ENCODE measurements at places on chromosomes 7 and 10. TPM values are rescaled to one million over a fixed set of nuclear protein-coding genes. Genes with fewer than 3 reads are reported as not detected.

Gene CAMK2B
- 0.02 TPM for total RNA-seq

- DNase-seq, result peak; percentile 76
These were observed 94.9 kb upstream of the KCNIP2 start for GRCh38 chr10:101938305-101939007.

GRCh38 chr7:88219781-88220747 is at the start of gene SRI:
Gene SRI (minus strand): TSS chr7:88220038. CDS start chr7:88220026, 12 bp downstream.
- peak; percentile 79 for DNase-seq

GRCh38 chr10:113103131-113103840 is 153.2 kb downstream of the TCF7L2 start:
- DNase-seq, result no peak

Gene CTAGE15
- total RNA-seq, result not detected

Gene UPK3BL2
- 4.7 TPM for total RNA-seq

- DNase-seq, result no peak
These were observed 21.2 kb upstream of the MINDY3 start for GRCh38 chr10:15881542-15881941.

DNA sequence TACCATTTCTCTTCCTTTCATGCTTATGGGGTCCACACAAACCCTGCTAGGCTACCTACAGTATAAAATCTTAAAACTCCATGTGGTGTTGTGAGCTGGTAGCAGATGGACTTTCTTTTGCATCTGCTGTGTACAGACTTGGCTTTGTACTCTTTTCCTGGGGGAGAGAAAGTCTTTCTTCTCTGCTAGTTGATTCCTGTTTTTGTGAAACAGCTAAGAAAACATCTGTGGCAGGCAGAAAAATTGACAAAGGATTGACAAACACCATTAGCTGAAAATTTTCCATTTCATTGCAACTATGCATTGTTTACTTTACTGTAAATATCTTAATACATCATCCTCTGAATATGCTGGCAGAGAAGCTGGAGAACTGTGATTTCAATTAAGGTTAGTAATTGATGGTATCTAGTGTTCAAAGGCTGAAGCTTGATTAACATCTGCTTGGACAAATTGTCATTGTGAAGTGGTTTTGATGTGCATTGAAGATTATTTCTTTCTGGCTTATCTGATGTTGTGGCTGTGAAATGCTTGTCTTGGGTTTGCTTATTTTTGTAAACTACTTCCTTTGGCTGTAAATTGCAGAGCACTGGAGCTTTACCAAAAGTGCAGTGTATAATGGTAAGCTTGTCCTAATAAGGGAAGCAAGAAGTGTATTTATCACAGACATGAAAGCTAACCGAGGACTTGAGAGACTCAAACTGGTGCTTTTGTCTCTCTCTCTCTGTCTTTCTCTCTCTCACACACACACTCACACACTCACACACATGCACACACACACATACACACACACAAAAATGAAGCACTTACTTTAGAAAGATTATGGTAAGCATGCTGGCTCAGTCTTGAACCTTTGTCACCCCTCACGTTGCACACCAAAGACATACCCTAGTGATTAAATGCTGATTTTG is at the start of gene FOXP2:
Gene FOXP2 (plus strand): TSS at position 660 of the 908 bp plus-strand sequence. CDS start 11,697 bp downstream, outside the sequence.
- DNase-seq, result no peak

- peak; percentile 52 for DNase-seq
These were observed 957.2 kb upstream of the GHITM start for GRCh38 chr10:83182076-83182475.

Gene IPMK
- 3.1 TPM for total RNA-seq

GRCh38 chr7:52959878-52960660 is 75.4 kb upstream of the POM121L12 start:
- DNase-seq, result no peak

GRCh38 chr7:51665045-51665780 is 348.6 kb upstream of the COBL start:
- DNase-seq, result peak; percentile 46

DNA sequence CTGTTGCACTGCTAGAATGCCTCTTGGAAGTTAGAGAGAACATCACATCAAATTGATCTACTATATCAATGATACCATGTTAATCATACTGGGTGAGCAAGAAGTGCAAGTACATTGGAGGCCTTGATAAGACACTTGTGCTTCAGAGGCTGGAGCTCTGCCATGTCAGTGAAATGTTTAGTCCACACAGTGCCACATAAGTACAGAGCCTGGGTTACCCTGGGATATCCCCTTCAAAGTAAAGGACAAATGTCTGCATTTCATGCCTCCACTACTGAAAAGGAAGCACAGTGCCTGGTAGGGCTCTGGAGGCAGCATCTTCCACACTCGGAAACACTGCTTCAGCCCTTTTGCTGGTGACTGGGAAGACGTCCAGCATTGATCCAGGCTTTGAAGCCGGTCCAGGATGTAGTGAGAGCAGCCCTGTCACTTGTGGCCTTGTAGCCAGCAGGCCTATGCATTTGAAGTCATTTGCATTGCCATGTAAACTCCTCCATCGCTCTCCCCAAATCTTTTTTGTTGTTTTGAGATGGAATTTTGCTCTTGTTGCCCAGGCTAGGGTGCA is 15.7 kb upstream of the STN1 start:
- DNase-seq, result no peak

GRCh38 chr10:7206412-7207100 is 204.3 kb downstream of the SFMBT2 start:
- no peak for DNase-seq

Gene HOXA9
- 45.8 TPM for total RNA-seq

- peak; percentile 29 for DNase-seq
These were observed 3.5 kb upstream of the MGAM start for GRCh38 chr7:141992156-141992555.

Gene GDF10
- not detected for total RNA-seq

DNA sequence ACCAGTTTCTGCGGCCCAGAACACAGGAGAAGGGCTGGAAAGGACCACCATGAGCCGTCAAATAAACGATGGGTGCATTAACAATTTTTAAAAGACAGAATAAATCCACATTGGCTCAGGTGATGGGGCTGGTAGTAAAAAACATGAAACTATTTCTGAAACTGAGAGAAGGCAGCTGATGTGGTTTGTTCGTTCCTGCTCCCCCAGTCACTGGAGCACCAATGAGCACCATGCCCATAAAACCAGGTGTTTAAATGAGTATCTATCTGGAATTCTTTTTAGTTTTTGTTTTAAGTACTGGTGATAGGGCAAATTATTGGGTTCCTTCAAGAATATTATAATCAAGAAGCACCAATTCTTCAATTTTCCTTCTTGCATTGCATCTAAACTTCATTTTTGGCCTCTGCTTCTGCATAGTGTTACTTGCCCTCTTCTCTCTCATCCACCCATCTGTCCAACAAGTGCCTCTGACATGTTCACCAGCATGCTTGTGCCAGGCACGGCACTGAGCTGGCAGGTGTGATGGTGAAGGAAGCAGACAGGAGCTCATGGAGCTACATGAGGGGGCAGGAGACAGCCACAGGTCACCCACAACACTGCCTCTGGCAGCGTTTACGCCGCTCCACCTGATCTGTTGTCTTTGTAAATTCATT is 65.5 kb downstream of the LARP4B start:
- DNase-seq, result no peak

Gene EPDR1
- 48.6 TPM for total RNA-seq

DNA sequence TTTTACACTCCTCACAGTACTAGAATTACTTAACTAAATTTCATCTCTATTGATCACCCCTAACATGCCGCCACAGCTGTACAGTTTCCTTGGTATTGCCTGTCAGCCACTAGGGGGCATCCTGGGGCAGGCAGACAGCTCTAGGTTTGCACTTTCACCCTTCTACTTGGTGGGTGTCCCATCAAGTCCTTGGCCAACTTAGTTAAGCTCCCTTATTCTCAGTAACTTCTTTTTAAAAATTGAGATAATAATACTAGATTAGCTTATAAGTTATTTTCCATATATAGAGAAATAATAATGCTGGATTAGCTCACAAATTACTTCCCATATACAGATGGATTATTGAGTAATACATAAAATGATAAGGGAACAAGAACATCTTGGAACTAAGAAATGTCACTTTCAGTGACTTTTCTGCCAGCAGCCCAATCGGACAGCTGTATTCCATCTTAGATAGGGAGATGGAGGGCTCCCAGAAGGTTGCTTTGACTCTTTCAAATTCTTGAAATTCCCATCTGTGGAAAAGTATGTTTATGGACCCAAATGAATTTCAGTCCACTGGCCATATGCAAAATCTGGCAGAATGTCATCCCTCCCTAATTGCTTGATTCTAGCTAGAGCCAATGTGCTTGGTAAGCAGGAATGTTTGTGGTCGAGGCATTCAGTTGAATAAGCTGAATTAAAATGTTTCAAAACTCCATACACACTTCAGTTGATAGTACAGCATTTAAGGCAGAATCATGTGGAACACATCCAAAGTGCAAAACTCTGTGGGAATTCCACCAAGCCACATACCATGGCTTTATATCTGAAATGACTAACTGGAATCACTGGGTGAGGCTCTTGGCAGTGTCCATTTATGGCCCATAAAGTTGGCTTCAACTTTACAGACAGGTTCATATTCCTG is 309.7 kb downstream of the CSTF2T start:
- peak; percentile 61 for DNase-seq

Gene NACAD
- total RNA-seq, result 0.08 TPM

DNA sequence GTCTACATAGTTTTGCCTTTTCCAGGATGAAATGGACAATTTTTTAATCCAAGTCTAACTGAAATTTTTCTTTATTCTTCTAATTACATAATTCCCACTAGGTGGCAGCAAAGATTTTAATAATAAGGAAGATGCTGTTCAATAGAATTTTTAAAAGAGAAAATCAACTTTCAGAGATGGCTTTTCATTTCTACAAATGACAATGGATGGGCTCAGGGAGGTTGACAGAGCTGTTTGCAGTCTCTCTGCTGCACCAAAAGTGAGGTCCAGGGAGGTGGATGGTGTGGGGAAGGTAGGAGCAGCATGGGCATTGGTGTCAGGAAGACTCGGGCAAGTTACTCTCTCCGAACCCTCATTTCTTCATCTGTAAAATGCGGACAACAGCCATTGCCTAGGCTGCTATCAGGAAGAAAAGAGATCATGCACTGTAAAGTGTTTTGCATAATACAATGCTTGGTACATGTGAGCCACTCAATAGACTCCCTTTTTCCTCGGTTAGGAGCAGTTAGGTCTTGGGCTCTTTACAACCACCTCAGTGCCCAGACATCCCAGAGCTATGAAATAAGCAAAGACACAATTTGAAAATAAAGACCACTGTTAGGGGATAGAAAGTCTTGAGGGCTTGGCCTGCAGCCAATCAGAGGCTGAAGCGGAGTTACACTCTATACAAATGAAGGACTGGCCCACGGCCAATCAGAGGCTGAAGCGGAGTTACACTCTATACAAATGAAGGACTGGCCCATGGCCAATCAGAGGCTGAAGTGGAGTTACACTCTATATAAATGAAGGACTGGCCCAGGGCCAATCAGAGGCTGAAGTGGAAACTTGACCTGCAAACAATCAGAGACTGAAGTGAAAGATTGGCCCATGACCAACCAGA is 107.1 kb downstream of the ABLIM1 start:
- DNase-seq, result no peak

- DNase-seq, result no peak
These were observed 147.0 kb upstream of the SLC13A1 start for GRCh38 chr7:123346766-123347165.

DNA sequence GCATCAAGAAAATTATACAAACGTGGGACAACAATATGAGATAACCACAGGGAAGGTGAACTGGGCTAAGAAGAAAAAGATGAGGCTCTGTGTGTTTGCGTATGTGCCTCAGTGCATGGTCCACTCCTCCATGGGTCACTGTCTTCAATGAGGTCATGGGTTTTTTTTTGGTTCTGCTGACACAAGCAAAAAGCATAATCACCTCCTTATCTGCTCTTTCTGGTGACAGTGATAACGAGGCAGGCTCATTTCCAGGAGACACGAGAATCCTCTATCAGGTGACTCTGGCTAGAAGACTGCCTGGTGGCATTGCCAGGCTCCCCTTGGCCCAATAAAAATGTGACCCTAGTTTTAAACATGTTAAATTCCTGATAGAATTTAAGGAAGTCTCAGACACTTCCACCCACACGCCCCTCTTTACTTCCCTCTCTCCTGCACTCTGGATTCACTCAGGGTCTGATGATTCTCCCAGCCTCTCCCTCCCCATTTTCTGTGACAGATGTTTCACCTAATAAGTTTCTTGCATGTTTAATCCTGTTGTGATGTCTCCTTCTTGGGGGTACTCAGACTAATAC is 35.3 kb upstream of the CDCA7L start:
- DNase-seq, result no peak
